CD4-positive, alpha-beta T cell treated with Interleukin-6 at 100 ng/mL for 8 hours (primary cell): ENCODE measurements at places on chromosomes 6 and 20.

DNA sequence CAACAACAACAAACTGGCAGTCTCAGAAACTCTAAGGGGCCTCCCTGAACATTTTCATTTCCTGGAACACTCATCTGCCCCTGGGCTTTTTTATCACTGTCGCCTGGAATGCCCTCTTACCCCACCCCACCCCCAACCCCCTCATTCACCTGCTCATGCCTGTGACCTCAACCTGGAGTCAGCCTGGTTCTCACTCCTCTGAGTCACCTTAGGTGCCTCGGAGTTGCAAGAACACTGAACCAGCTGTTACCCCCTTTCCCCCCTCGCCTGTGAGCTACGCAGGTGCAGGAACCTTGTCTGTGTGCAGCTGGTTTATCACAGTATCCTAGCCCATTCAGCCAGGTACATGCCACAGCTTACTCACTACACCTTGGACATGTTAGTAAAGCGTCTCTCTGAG lies 12.8 kb upstream of the SNAI1 start:
- DNase-seq = no peak

GRCh38 chr6:136823128-136823660 lies 802 bp downstream of the PEX7 start:
- DNase-seq = no peak

DNA sequence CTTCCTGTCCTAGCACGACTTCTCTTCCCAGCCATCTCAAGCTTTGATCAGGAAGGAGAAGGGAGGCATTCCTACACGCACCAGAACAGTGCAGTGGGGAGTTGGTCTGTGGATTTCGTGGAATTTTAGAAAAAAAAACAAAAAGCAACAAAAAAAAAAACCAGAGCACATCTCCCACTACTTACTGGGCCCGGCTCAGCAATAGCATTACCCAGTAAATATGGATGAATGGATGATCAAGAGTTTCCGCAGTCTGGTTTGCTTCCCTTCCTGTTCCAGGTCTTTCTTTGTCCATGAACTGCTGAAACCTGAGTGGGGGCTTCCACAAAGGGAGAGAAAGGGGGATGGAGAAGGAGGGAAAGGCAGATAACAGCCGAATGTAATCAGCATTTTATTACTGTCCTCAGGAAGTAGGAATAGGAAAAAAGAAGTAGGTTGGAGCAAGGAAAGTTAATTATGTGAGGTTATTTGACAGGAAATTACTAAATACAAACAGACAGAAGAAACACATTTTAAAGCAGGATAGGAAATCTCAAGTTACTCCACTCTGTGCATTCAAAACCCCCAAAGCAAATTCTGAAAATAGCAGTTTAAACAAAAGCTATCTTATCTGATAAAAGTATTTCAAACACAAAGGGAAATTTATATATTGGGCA lies 349.0 kb downstream of the PRL start:
- no peak for DNase-seq

- DNase-seq = no peak
These were observed 21.5 kb upstream of the TMEM244 start for GRCh38 chr6:129882510-129883023.

DNA sequence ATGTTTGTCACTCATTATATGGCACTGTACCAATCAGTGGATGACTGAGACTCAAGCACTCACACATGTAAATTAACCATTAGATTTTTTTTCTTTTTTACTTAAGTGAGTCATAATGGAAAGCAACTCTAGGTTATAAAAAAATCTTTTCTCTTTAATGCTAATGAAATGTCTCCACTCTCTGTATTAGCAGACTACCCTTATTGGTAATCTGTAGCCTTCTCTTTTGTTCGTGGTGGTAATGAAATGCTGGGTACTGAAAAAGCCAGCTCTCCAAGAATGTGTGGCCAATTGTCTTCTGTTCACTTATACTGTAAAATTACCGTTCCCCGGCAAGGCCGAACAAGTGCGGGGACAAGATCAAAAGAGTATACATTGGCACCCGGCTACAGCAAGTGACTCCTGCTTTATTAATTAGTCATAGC lies 69.0 kb downstream of the AFG1L start:
- DNase-seq = no peak

- DNase-seq = no peak
These were observed 36.1 kb downstream of the ELOVL2 start for GRCh38 chr6:11007715-11008608.

DNA sequence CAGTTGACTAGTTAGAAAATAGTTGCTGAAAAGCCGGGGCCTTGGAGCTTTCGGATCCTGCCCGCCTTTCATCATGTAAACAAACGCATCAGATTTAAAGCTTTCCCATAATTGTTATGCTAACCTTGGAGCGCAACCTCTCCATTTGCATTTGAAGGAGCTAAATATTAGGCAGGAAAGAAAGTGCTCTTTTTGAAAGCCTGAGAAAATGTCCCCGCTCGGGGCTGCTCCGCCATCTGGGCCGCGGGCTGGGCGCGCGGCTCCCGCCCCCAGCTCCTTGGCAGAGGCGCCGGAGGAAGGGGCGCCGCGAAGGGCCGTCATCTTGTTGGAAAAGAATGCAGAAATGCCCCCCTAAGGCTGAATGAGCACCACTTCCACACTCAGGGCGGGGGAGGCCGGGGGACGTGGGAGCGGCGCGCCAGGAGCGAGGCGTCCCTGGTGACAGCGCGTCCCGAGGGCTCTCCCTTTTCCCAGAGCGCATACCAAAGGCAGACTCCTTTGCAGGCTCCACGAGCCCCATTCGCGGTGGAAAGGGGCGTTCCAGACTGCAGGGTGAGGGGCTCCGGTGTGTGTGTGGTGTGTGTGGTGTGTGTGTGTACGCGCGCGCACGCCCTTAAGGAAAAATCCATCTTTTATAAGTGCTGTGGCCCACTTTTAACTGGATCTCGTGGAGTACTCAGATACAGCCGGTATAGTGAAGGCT lies 145.6 kb upstream of the ID4 start:
- DNase-seq = no peak

GRCh38 chr6:3250231-3250675 lies 8.5 kb upstream of the PSMG4 start:
- no peak for DNase-seq

DNA sequence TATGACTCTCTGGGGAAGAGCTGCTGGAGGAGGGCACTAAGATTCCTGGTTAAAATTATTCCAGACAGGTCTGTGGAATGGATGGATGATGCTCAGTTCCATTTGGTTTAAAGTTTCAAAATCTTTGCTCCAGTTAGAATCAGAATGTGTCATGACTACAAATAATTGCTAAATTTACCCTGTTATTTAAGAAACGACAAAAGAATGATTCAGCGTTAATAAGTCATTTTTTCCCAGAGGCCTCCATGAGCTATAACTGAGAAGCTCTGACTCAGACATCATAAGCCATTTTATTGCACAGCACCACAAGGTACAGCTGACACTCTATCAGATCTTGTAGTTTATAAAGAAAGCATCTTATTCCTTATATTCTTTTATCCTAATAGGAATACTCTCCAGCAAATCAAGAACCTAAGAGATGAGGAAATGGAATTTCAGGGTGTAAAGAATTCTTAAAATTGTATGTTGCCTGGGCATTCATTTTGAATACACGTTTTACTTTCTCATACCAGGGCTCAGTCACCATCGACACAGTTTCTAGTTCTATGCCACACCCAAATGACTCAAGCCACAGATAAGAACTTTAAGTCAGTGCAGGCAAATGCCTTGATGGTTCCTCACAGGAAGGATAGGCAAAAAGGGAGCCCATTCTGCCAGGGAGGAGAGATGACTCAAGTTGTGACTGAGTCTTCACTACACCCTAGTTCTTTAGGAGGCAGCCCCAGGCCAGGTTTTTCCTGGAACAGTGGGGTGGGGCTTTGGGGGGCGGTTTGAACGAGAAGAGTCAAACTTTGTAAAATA lies 636.0 kb downstream of the MMUT start:
- DNase-seq = no peak

DNA sequence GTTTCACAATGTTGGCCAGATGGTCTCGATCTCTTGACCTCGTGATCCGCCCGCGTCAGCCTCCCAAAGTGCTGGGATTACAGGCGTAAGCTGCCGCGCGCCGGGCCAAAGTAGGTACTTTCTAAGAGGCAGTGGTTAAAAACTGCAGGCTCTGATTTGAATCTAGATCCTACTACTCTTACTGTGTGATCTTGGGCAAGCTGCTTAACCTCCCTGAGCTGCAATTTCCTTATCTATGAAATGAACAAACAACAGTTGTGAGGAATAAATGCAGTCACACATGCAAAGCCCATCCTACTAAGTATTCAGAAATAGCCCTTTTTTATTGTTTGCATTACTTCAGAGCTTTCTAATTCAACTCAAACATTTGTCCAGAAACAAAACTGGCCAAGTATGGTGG lies 2.9 kb downstream of the FAXC start:
- DNase-seq = no peak

GRCh38 chr6:168009331-168009730 lies 11.9 kb downstream of the KIF25 start:
- DNase-seq = no peak

- DNase-seq = peak; percentile 37
These were observed 7.0 kb downstream of the SYNGAP1 start for GRCh38 chr6:33426590-33427511.

- no peak for DNase-seq
These were observed 17.4 kb upstream of the GTSF1L start for GRCh38 chr20:43744151-43744611.

DNA sequence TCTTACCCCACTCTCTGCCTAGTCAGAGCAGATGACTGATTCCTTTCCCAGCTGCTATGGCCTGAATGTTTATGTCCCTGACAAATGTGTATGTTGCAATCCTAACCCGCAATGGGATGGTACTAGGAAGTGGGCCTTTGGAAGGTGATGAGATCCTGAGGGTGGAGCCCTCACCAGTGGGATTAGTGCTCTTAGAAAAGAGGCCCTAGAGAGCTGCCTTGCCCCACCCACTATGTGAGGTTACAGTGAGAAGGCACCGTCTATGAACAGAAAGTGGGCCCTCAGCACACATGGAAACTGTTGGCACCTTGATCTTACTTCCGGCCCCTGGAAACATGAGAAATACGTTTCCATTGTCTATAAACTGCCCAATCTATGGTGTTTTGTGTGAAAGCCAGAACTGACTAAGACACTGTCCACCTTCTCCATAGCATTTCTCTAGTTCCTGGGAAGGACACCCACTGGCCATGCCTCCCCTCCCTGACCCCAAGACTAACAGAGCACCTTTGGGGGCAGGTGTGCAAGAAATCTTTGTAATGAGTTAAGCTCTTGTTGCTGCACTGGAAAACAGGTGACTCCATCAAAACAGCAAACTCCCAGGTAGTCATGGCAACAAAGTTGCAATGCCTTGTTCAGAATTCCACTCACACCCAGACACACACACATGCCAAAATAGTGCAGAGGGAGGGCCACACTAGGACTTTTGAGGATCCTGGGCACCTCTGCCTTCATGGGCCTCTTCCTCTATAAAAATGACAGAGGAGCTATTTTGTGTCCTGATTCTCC lies 16.2 kb downstream of the GABRR2 start:
- DNase-seq = peak; percentile 29

DNA sequence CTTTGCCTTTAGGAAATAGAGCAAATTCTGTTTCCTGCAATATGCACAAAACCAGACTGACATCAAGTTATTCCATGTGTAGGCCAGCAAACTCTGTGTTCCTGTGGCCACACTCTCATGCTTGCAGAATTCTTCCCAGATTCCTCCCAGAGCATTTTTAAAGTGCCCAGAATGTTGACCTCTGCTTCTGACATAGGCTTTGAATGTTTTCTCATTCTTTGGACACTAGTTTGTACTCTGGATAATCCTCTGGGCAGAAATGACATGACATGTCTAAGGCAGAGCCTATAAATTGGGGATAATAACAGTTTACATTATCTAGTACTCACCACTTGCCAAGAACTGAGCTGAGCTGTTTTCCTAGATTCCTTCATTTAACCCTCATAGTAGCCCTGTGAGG lies 9.2 kb upstream of the EFHC1 start:
- no peak for DNase-seq

- peak; percentile 78 for DNase-seq
These were observed 84.4 kb downstream of the CRYBG1 start for GRCh38 chr6:106444777-106445507.

DNA sequence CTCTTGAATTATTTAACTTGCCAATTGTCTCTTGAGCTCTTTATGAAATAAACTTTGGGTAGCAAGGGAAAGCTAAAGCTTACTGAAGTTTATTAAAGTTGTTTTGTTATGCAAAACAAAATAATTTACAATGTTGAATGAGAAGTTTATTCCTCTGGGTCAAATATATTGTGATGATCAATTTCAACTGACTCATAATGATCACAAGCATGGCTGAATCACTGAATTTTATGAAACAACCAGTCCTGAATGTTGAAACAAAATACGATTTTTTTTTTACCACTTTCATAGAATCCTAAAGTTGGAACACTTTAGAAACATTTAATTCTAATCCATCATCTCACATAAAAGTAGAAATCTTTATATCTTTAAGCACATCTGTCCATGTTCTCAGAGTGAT lies 110.3 kb downstream of the RWDD2A start:
- no peak for DNase-seq

- peak; percentile 45 for DNase-seq
These were observed 47.1 kb downstream of the MCUR1 start for GRCh38 chr6:13767121-13767808.

DNA sequence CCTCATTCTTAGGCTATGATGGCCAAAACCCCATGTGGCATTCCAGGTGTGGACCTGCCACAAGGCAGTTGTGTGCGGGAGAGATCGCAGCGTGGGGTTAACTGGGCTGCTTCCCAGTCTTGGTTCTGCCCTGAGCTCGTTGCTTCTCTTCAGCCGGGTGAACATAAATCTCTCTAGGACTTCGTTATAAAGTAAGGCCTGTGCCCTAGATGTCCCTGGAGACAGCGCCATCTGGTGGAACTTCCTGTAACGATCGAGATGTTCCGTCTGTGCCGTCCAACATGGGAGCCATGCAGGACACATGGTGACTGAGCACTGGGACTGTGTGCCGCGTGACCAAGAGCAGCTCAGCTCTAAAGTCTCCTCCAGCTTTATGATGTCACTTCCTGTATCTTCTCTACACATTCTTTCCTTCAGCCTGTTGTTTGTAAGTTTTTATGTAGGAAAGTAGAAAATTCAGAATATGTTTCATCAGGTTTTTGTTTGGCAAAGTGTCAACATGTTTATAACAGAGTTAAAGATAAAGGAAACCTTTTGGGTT lies 26.8 kb upstream of the RPP40 start:
- peak; percentile 46 for DNase-seq

- no peak for DNase-seq
These were observed 6.1 kb upstream of the BPIFB6 start for GRCh38 chr20:33025318-33025876.

- no peak for DNase-seq
These were observed 4.9 kb downstream of the RRP36 start for GRCh38 chr6:43026365-43026764.
